ENCODE measurements at places on chromosomes 5 and 9.

- no peak for DNase-seq
Measured at GRCh38 chr9:68703672-68704071, 1.4 kb upstream of the PIP5K1B start.

GRCh38 chr9:95935861-95936578 lies 60.5 kb downstream of the ERCC6L2 start:
- DNase-seq: no peak

DNA sequence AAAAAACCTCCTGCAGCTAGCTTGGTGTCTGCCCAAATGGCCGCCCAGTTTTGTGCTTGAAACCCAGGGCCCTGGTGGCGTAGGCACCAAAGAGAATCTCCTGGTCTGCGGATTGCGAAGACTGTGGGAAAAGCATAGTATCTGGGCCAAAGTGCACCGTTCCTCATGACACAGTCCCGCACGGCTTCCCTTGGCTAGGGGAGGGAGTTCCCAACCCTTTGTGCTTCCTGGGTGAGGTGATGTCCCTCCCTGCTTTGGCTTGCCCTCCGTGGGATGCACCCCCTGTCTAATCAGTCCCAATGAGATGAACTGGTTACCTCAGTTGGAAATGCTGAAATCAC lies 83.0 kb upstream of the JAK2 start:
- no peak for DNase-seq

DNA sequence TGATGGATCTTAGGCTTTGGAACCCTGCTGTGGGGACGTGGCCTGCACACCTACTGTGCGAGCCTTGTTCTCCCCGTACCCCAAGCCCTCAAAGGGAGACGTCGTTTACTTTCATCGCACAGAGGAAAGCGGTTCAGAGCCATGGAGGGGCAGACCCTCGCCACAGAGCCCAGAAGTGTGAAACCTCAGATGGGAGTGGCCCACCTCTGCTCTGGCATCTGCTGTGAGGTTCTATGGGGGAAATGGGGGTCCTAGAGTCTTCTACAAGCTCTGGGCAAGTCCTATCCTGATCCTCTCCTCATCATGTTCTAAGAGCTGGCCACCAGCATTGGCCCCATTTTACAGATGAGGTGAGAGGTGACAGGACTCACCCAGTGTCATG lies 3.7 kb upstream of the RNF44 start:
- DNase-seq: no peak

DNA sequence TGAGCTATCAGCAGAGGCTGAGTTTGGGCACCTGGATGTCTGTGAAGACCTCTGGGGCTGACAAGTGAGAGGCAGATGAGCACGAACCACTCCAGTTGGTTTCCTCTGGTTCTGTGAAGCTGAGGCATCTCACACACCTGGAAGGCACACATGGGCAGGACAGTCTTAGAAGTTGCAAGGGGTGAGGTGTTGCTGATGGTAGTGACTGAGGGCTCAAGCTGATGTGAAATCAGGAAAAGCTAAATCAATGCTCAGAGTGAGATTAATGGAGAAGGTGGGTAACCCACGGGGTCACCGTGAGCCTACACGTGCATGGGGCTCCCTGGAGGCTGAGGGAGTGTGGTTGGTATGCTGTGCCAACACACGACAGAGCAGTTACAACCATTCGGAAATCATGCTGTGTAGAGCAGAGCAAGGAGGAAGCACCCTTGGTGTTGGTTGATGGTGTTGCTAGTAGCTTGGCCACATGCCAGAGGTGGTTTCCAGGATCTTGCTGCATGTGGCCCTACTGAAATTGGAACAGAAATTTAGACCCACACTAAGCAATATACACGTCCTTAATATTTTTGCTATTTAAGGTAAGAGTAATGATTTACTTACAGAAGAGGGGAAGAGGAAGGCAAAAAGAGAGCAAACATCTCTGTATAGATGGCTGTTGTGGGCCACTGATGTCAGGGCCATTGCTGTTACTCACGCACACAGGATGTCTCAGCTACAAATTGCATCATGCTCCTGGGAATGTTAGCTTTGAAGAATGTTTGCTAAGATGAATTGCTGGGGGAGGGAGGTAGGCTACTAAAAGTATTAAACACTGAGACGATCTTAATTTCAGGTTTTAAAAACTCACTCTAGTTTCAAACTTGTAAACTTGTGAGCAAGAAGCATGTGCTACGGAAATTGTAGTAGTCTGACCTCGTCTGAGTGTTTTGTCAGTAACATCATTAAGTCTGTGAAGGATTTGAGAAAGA lies 170.5 kb downstream of the ARHGEF28 start:
- no peak for DNase-seq

- DNase-seq: no peak
Measured at GRCh38 chr9:137293482-137294090, 8.5 kb downstream of the NRARP start.

- DNase-seq: no peak
Measured at GRCh38 chr9:99606957-99607356, 214.7 kb upstream of the NR4A3 start.

- DNase-seq: peak; percentile 92
Measured at GRCh38 chr9:109320742-109321448, at the start of gene EPB41L4B. TSS of gene EPB41L4B (minus strand) at chr9:109321059. CDS start at chr9:109320446, 613 bp downstream.

DNA sequence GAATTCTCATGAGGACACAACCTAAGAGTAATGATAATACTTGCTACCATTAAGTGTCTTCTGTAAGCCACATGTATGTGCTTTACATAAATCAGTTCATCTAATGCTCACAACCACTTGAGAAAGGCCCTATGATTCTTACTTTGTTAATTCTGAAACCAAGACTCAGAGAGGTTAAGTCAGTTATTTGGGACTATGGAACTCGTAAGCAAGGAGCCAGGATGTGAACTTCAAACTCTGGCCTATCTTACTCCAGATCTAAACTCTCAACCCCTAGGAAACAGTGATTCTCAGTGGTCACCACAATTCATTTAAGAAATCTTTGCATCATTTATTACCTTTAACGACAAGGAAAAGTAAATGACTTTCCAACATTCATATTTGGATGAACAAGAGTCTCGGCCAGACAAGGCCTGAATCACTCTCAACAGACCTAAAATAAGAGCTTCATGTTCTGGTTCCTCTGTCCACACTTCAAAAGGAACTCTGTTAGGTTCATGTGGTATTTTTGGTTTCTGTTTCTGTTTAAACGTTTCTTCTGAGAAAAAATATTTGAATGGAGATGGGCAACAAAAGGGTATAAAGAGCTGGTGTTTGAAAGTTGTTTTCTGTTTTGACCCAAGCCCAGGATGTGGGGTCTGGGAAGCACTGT lies 104.8 kb downstream of the LPAR1 start:
- no peak for DNase-seq

DNA sequence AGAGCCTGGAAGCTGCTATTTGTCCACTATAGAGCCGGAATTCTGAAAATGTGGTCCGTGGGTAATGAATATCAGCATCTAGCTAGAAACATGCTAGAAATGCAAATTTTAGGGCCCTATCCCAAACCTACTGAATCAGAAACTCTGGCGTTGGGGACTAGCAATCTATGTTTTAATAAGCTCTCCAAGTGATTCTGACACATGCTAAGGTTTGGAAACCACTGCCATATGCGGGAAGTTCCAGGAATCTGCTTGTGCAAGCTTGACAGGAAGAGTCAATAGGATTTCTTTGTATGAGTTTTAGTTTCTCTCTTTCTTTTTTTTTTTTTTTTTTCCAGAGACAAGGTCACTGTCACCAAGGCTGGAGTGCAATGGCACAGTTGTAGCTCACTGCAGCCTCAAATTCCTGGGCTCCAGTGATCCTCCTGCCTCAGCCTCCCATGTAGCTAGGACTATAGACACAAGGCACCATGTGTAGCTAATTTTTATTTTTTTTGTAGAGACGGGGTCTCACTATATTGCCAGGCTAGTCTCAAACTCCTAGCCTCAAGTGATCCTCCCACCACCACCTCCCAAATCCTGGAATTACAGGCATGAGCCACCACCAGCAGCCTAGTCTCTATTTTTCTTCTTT lies 26.4 kb upstream of the CARNMT1 start:
- no peak for DNase-seq

DNA sequence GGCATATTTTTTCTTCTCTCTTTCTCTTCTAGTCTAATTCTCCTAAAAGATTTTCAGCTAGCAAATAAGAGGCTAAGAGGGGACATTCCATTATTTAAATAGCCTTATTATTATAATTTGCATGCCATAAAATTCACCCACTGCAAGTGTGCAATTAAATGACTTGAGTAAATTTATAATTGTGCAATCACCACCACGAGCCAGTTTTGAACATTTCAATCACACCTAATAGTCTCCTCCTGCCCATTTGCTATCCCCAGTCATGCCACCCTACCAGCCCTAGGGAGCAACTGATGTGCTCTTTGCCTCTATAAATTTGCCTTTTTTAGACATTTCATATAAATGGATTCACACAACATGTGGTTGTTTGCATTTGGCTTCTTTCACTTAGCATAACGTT lies 12.0 kb upstream of the SLC36A2 start:
- no peak for DNase-seq

GRCh38 chr9:21996858-21997257 lies 2.3 kb downstream of the CDKN2B-AS1 start:
- DNase-seq: no peak

DNA sequence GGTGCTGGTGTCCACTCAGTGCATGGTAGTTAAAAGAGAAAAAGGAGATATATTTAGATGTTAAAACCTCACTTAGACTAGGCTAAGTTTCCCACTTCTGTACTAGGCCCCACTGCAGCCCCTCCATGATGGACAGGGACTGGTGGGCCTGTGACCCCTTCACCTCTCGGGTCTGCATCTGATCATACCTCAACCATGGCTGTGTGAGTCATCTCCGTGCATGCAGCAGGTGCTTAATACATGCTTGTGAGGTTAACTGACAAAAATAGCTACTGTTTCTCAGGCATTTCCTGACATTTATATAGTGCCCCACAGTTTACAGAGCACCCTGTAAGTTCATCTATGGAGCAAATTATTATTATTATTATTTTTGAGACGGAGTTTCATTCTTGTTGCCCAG lies 8.4 kb upstream of the URM1 start:
- DNase-seq: no peak

DNA sequence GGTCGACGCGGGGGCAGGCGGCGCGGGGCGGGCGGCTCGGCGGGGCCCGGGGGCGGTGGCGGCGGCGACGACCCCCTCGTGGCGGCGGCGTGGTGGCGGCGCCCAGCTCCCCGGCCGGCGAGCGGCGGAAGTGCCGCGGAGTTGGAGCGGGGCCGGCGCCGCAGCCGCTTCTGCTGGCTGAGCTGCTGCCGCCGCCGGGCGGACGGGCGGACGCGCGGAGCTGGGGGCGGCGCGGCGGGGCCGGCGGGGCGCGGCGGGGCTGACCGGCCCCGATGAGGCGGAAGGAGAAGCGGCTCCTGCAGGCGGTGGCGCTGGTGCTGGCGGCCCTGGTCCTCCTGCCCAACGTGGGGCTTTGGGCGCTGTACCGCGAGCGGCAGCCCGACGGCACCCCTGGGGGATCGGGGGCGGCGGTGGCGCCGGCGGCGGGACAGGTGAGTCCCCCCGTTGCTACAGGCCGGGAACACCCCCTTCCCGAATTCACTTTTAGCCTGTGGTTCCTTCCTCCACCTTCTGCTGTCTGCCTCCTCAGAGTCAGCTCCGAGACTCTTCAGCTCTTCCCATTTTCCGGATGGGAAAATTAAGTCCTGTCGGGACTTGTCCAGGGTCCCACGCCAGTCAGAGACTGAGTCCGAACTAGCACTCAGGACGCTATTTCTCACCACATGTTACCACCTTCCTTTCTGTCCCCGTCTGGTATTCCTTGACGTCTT lies at the start of gene GALNT10:
Gene GALNT10 (plus strand): TSS at position 139 of the 710 bp plus-strand sequence. CDS start 134 bp downstream, at position 273.
- DNase-seq: no peak

DNA sequence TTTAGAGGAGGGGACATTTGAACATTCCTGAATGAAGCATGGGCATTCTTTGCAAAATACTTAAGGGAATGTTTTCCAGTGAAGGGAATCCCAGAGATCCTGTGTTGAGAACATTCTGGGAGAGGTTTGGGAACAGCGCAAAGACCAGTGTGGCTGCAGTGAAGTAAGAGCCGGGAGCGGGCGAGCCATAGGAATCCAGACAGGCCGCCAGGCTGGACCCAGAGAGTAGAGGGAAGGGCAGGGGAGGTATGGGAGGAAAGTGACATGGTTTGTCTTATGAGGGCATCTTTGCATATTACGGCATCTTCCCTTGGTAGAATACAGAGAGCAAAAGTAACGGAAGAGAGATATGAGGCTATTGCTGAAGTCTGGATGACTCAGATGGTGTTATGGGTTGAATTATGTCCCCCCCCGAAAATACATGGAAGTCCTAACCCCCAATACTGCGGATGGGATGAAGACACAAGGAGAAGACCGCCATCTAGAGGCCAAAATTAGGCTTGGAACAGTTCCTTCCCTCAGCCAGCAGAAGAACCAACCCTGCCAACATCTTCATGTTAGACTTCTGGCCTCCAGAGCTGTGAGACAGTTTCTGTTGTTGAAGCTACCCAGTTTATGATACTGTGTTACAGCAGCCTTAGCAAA lies 268.2 kb downstream of the MAST4 start:
- DNase-seq: no peak

GRCh38 chr9:137150617-137151457 lies 11.9 kb downstream of the GRIN1 start:
- no peak for DNase-seq

GRCh38 chr5:32042551-32042961 lies 131.6 kb downstream of the GOLPH3 start:
- DNase-seq: no peak

DNA sequence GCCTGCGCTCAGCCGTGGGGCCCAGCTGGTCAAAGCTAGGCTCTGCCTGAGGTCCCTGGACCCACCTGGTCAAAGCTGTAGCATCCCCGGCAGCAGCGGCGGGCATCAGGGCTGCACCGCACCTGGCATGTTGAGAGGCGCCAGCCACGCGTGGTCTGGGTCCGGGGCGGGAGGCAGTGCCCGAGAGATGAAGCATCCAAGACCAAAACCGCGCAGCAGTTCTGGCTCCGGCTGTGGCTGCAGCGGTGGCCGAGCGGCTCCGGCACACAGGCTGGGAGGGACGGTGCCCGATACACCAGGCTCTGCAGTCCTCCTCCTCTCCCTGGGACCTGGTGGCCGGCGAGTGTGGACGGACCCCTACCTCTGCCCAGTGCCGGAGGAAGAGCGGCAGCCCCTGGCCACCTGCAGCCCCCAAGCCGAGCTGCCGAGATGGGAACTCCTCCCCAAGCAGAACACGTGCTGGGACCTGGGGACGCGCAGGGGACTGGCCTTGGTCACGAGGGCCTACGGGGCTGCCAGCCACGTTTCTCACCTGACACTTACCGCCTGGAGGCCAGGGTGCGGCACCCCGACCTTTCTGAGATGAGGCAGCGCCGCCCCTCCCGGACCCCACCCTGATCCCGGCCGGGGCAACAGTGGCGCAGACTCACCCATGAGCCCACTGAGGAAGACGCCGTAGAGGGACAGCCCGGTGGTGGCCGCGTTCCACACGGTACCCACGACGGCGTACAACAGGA lies 33.0 kb downstream of the SLC9A3 start:
- no peak for DNase-seq

GRCh38 chr9:5557606-5558587 lies 47.6 kb downstream of the PDCD1LG2 start:
- no peak for DNase-seq

GRCh38 chr5:102545175-102545574 lies 46.4 kb upstream of the SLCO6A1 start:
- no peak for DNase-seq

- no peak for DNase-seq
Measured at GRCh38 chr5:172791286-172791685, 20.3 kb upstream of the DUSP1 start.

Measured in omental fat pad (tissue), 4 donors.